ENCODE measurements at places on chromosomes 2 and 18. TPM values are rescaled to one million over a fixed set of nuclear protein-coding genes. Genes with fewer than 3 reads are reported as not detected.

GRCh38 chr2:237459226-237459625 is 27.8 kb upstream of the MLPH start:
- no peaks in the 10 kb centered on the region for H3K4me1 ChIP-seq
- no peaks in the 10 kb centered on the region for H3K27me3 ChIP-seq
- no peaks in the 10 kb centered on the region for H3K36me3 ChIP-seq
- H3K4me3 ChIP-seq, result no peak overlapping the region

GRCh38 chr2:98777076-98777475 is 46.1 kb upstream of the MGAT4A start:
- no peak overlapping the region for H3K4me3 ChIP-seq
- DNase-seq, result no peak
- H3K27me3 ChIP-seq, result no peaks in the 10 kb centered on the region
- no peak overlapping the region for H3K27ac ChIP-seq

DNA sequence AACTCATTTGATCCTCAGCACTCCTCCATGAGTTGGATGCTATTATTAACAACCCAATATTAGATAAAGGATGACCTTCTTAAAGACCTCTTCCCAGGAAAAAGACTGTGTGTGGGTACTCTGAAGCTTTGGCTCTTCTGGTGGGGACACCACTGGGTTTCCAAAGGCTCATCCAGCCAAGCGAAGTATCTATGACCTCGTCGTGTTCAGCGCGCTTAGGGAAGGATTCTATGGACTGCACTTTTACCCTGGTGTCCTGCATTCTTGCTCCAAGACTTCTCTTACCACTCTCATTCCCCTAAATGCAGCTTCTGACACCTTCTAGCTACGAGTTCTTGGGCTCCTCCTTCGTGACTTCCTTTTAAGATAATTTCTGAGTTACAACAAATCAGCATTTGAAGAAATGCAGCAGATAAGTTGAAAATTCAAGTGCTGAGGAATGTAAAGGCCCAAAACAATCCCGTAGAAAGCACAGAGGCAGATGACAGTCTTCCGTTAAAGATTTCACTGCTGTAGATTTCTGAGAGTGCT is 673 bp upstream of the HNMT start:
- H3K27me3 ChIP-seq, result no peaks in the 10 kb centered on the region
- H3K4me3 ChIP-seq, result peak overlapping the region; percentile 58
- DNase-seq, result no peak

Gene TRAPPC8
- 47.3 TPM for total RNA-seq

DNA sequence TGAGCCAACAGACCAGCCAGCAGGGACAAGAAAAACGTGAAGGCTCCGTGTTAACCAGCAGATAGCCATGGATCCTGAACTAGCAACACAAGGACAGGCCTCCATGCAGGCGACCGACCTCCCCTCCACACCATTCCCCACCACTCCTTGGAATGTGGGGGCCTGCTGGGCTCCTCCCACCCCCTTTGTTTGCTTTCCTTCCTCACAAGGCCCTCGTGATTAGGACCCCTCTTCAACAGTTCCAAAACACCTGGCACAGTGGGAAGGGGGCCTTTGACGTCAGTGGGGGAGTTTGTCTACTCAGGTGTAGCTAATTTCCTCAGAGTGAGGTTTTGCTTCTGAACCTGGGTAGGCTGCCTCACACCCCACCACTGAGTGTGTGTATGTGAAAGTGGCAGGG is 37.8 kb downstream of the SLC14A2 start:
- no peaks in the 10 kb centered on the region for H3K4me1 ChIP-seq
- no peak overlapping the region for H3K27ac ChIP-seq
- no peak for DNase-seq
- no peaks in the 10 kb centered on the region for H3K36me3 ChIP-seq
- H3K27me3 ChIP-seq, result no peaks in the 10 kb centered on the region
- H3K4me3 ChIP-seq, result no peak overlapping the region

Gene MYO7B
- total RNA-seq, result 5.2 TPM

- no peaks in the 10 kb centered on the region for H3K4me1 ChIP-seq
- no peak overlapping the region for H3K27ac ChIP-seq
- no peaks in the 10 kb centered on the region for H3K36me3 ChIP-seq
- DNase-seq, result no peak
- no peak overlapping the region for H3K4me3 ChIP-seq
Observed at GRCh38 chr2:12953596-12953995, 236.9 kb downstream of the TRIB2 start.

DNA sequence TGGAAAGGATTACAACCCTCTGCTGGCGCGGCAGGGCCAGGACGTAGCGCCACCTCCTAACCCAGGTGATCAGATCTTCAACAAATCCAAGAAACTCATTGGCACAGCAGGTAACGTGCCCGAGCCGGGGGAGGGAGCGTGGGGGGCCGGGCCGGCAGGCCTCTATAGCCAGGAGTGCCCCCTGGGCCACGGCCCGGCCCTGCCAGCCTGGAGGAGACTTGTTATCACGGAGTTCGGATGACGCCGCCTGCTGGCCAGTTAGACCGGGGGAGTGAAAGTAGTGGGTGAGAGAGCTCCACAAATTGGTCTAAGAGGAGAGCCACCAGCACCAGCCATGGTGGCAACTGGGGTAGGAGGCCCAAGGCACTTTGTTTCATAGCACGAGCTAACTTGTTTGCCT is 8.6 kb upstream of the TMEM214 start:
- no peak overlapping the region for H3K4me3 ChIP-seq
- H3K27me3 ChIP-seq, result no peaks in the 10 kb centered on the region
- H3K36me3 ChIP-seq, result peaks cover 44% of the 10 kb centered on the region
- no peak overlapping the region for H3K27ac ChIP-seq
- no peaks in the 10 kb centered on the region for H3K4me1 ChIP-seq
- no peak for DNase-seq

- H3K4me1 ChIP-seq, result peaks cover 3% of the 10 kb centered on the region
- no peaks in the 10 kb centered on the region for H3K27me3 ChIP-seq
- H3K36me3 ChIP-seq, result no peaks in the 10 kb centered on the region
Observed at GRCh38 chr18:9694952-9695495, 13.1 kb upstream of the RAB31 start.

Gene SGPP2
- total RNA-seq, result 23.9 TPM

Gene RBM43
- total RNA-seq, result 10.4 TPM
